SHP77 (cell line): ENCODE measurements at places on chromosomes 16 and 17.

- peak; percentile 16 for DNase-seq
Measured at GRCh38 chr16:81885976-81886586, 107.0 kb downstream of the PLCG2 start.

DNA sequence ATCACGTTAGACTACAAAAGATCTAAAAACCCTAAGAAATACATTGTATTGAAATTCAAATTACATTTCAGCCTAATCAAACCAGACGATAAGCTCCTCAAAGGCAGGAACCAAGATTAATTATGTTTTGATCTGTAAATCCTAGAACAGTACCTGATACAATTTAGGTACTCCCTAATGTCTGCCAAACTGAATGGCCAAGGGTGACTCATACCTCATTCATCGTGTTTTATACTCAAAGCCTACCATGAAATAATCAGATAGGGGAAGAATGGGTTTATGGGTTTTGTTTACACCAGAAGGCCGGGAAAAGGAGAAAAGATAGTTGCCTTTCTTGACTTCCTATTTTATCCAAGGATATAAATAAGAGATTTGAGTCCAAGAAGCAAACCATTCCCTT is 19.3 kb downstream of the MMD start:
- no peak for DNase-seq

DNA sequence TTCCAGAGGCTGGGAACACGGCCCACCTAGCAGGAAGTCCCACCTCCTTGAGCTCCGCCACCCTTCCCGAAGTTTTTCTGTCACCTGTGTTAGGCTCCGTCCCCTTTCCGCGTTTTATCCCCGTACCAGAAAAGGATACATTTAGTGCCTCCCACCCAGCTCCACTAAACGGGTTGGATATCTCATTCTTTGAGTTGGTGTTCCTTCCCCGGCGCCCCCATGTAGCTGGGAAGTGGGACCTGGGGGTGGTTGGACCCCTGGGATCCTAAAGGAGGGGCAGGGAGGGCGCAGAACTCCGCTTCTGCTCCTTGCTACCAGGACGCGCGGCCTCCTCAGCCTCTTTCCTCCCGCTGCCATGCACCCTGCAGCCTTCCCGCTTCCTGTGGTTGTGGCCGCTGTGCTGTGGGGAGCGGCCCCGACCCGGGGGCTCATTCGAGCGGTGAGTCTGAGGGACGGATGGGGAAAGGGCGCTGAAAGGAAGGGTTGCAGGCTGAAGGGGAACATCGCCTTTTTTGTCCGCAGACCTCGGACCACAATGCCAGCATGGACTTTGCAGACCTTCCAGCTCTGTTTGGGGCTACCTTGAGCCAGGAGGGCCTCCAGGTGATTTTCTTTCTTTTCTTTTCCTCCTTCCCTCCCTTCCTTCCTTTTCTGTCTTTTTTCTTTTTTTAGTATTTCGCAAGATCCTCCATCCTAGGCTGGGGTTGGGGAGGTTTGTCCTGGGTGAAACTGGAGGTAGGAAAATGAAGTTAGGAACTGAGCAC is 669 bp downstream of the RNF167 start:
- peak; percentile 90 for DNase-seq

DNA sequence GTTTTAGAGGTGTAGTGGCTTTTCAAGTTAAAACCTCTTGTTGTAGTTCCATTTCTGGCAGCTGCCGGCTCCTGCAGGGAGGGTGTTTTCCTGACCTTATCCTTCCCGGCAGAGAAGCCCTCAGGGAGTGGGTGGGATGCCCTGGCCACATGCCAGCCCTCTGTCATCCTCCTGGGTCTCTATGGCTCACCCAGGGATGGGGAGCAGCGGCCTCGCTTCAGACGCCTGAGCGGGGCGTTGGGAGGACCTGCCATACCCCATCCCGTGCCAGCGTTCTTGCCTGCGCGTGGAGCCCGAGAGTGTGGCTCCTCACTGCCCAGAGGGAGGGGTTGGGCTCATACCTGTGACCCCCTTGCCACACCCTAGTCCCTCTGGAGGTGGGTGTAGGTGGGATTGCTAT is 11.9 kb downstream of the KCNJ12 start:
- DNase-seq, result no peak

- DNase-seq, result no peak
Measured at GRCh38 chr17:67435122-67435521, 58.0 kb downstream of the PITPNC1 start.

GRCh38 chr16:47986031-47986430 is 169.8 kb downstream of the ABCC12 start:
- no peak for DNase-seq

DNA sequence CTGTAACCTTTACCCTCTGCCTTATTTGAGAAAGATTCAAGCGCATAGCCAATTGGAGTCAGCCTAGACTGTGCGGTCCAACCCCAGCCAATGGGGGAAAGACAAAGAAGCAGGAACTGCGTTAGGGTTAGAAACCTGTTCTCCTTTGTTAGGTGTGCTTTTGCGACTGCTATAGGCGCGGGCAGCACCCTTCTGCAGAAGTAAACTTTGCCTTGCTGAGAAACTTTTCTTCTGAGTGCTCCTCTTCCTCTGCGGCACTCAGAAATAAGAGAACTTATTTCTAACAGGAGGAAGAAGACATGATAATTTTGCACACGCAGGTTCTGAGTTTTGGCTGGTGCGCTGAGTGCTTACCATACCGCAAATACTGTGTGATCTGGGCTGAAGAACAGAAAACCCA is 9.0 kb downstream of the TXNL4B start:
- no peak for DNase-seq

- peak; percentile 81 for DNase-seq
Measured at GRCh38 chr17:81577278-81578000, 25.3 kb upstream of the FAAP100 start.

- no peak for DNase-seq
Measured at GRCh38 chr17:44159519-44160210, 10.8 kb upstream of the ASB16 start.

GRCh38 chr17:17151055-17151454 is 55.1 kb downstream of the PLD6 start:
- no peak for DNase-seq

DNA sequence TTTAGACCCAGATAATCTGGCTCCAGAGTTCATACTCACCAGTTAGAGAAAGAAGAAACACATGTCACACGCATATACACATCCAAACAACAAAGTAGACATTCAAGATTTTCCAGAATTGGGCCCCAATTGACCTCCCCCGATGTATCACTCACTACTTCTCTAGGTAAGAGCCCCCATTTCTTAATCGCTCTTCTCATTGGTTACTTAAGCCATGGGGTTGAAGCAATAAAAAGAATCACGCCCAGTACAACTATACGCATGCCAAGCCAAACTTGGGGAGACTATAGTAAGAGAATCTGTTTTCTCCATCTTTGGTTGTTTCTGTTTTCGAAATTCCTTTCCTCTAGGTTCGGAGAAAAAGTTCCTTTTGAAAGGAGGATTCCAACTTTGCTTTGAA is 565 bp downstream of the DDX52 start:
- DNase-seq, result no peak

DNA sequence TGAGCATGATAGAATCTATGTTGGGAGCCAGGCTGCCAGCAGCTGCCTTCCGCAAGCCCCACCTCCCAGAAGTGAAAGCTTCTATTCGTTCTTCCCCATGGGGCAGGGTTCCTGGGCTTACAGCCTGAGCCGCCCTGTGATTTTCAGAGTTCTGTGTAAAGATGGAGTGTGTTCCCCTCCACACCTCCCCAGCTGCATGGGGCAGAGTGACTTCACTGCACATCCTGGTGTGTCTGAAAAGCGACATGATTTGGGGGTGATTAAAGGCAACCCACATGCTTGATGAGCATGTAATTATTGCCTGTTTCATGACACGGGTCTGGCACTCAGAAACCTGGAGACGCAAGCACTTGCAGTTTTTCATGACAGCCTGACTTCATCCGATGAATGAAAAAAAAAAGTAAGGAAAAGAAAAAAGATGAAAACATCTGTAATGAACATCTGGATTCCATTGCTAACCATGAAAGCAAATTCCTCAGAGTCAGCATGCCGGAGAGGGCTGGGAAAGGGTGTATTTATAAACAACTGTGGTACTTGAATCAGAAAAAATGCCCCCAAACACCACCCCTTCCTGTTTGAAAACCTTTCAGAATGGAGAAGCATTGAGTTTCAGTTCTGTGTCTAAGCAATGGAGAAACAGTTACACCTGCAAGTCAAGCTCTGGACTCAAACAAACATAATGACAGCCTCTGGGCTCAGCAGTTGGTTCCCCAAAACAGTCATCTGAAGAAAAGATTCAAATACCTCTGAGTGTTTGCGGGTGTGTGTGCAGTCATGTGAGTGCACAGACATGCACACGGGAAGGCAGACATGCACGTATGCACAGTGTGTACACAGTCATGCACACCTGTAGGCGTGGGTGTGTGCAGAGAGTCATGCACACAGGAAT is 266.0 kb downstream of the ENGASE start:
- no peak for DNase-seq

DNA sequence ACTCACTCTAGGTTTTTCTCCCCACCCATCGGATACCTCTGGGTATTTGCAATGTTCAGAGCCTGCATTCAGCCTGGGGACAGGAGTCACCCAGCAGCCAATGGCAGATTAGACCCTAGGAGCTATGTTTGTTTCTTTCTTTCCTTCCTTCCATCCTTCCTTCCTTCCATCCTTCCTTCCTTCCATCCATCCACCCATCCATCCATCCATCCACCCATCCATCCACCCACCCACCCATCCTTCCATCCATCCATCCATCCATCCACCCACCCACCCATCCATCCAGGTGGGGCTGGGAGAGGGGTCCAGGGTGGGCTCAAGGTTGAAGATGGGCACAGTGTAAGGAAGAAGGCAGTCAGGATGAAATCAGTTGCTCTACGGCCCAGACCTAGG is 39.9 kb downstream of the TIMM22 start:
- no peak for DNase-seq

GRCh38 chr17:77829843-77830799 is 128.4 kb upstream of the TNRC6C start:
- no peak for DNase-seq

DNA sequence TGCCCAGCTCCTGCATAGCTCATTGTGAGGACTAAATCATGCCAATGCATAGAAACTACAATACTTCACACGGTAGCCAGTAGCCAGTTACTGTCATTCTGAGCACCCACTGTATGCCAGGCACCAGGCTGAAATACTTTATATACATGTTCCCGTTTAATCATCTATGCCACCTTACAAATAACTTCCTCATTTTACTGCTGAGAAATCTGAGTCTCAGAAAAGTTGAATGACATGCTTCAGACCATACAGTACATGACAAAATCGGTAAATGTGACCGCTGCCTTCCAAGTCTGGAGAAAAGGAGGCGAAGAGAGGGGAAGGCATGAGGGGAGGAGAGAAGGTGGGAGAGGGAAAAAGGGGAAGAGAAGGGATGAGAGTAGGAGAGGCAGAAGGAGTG is 9.2 kb upstream of the TLCD3B start:
- no peak for DNase-seq

- peak; percentile 52 for DNase-seq
Measured at GRCh38 chr16:70715055-70715858, 29.4 kb upstream of the MTSS2 start.

DNA sequence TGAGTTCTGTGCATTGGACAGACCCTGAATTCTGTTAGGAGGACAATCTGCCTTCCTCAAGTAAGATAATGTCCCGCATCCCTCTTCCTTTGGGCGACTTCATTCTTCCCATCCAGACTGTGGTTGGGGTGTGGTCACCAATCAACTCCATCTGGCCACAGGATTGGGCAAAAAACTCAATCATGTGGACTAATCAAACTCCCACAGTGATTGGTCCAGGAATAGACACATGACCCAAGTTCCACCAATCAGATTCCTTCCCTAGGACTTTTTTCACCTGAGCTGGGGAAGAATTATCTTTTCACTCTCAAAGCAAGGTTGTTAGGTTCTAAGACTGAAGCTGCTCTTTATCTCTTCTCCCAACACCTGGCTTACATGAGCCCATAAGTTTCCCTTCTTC is 13.2 kb upstream of the NKD1 start:
- DNase-seq, result no peak

GRCh38 chr16:17313085-17313611 is 157.6 kb downstream of the XYLT1 start:
- DNase-seq, result no peak

- no peak for DNase-seq
Measured at GRCh38 chr16:49094471-49094870, 187.2 kb downstream of the CBLN1 start.

- no peak for DNase-seq
Measured at GRCh38 chr17:53891726-53892125, 69.0 kb downstream of the KIF2B start.

GRCh38 chr17:70636517-70637133 is 467.3 kb downstream of the KCNJ2 start:
- peak; percentile 21 for DNase-seq

- DNase-seq, result no peak
Measured at GRCh38 chr17:8948462-8948861, 17.0 kb downstream of the PIK3R5 start.

- no peak for DNase-seq
Measured at GRCh38 chr16:53817812-53818550, 114.0 kb downstream of the FTO start.

DNA sequence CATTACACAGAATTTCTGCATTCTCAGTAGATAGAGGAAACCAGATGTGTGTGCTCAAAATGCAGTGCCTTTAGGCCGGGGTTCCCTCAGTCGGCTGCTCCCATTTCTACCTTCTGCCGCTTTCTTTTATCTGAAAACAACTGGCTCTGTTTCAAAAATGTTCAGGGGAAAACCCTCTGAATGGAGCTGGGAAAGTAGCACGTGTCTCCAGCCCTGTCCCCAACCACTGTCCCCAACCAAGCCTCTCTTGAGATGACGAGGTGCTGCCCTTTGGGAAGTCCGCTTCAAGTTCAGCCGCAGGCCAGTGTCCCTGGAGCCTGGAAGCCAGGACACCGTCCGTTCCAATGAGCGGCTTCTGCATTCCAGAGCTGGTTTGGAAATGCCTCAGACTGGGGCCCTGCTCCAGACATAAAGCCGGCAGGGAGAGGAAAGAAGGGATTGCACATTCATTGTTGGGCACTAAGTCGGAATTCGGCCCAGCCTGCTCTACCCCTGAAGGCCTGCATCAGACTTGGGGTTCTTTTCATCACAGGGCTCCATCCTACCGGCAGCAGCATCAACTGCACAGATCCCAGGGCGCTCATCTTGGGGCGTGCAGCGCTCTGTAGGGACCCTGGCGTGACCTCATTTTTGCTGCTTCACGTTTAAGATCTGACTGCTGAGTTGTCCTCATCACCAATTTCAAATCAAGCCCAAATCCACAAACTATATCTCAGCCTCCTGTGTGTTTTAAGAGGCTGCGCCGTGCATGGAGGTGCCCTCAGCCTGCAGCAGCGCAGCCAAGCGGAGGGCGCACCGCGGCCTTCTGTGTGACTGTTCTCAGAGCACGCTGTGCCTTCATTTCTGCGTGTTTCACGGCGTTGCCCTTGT is 111.3 kb downstream of the BANP start:
- no peak for DNase-seq

GRCh38 chr16:68749432-68749831 is 12.3 kb downstream of the CDH1 start:
- DNase-seq, result no peak

- DNase-seq, result no peak
Measured at GRCh38 chr16:75578212-75578611, 12.0 kb downstream of the GABARAPL2 start.

- DNase-seq, result no peak
Measured at GRCh38 chr16:31483081-31483480, at the start of gene SLC5A2. TSS of gene SLC5A2 (plus strand) at chr16:31483123. CDS start at chr16:31483137, 14 bp downstream.
